Stimulated activated CD8-positive, alpha-beta memory T cell treated with anti-CD3 and anti-CD28 coated beads, Interleukin-2, amount 100 ng/mL, for 48 hours (primary cell): ENCODE measurements at places on chromosomes 12 and 14.

GRCh38 chr12:16389594-16389993 lies 42.1 kb downstream of the MGST1 start:
- no peak for DNase-seq

DNA sequence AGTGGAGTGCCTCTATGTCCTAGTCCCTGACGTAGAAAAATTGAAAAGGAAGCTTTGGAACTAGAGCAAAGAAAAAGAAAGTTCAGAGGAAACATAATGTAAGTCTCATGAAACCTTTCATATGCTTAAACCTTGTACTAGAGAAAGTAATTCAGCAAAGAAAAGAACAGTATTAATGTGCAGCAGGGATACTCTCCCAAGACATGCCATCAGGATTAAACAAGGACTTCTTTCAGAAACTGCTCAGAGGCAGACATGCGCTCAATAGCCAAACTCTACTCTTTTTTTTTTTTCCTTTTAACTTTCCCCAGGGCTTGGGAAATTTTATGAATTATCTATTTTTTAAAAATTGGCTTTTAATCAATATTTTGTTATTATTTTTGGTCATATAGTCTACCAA lies 7.1 kb upstream of the ASB8 start:
- DNase-seq = no peak

GRCh38 chr12:19431407-19432308 lies 7.6 kb upstream of the AEBP2 start:
- DNase-seq = peak; percentile 43

- DNase-seq = no peak
Measured at GRCh38 chr12:122888232-122888752, 7.6 kb downstream of the VPS37B start.

DNA sequence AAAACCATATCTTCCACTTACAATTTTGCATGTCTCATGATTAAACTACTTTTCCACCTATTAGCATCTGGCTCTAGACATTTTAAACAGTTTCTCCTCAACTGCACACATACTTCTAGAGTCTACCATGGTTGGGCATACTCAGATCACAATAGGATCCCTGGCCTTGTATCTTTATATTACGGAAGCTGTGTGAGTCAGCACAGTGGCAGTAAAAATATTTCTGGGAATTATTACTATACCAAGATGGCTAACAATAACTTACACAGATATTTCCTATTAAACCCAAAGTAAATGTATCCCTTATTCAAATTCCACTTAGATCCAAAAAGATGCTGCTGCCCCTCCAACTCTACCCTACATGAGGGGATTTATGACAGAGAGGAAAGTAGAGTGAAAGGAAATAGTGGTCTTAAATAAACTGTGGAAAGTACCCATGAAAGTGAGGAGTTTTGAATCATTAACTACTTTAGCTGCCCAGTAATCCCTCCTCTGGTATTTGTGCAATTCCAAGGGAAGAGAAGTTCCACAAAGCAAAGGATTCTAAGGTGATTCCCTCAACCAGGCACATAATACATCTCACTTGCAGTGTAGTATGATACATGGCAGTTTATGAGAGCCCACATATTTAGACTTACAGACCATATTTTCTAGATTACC lies 14.0 kb upstream of the CPSF6 start:
- DNase-seq = no peak

GRCh38 chr12:104738331-104738730 lies 219.8 kb downstream of the SLC41A2 start:
- no peak for DNase-seq

- no peak for DNase-seq
Measured at GRCh38 chr12:86662464-86662863, 406.3 kb upstream of the MGAT4C start.

GRCh38 chr12:54294152-54294952 lies 6.5 kb downstream of the NFE2 start:
- peak; percentile 44 for DNase-seq

DNA sequence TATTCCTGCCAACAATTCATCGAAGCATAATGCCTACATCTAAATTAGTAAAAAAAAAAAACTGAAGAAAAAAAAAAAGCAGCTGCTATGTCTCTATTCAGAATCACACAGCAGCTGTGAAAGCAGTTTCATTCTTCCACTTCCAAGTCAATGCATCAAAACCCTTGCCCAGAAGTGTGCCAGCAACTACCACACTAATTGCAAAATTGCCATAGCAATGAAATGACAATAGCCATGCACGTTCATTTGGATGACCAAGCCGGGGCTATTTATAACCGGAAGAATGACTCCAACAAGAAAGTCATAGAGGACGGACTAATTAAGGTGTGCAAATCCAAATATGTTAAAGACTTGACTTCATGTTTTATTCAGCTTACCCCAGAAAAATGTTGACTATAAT lies 42.5 kb downstream of the SLC2A13 start:
- no peak for DNase-seq
